Neural progenitor cell (in vitro differentiated cells): ENCODE measurements at places on chromosomes 16 and 17.

GRCh38 chr16:68377667-68378393 is 67.0 kb downstream of the PRMT7 start:
- peak; percentile 46 for DNase-seq

DNA sequence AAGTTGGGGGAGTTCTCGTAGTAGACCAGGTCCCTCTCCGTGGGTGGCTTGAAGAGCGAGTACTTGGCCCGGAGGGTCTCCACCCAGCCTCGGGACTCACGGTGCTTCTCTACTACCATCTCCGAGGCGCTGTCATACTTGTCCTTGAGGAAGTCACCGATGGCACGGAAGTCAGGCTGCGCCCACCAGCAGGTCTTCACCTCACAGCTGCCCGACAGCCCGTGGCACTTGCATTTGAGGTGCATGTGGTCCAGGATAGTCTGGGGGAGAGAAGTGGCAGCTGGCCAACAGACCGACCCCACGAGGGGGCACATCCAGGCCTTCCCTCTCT is 50.0 kb downstream of the WNT3 start:
- no peak for DNase-seq

DNA sequence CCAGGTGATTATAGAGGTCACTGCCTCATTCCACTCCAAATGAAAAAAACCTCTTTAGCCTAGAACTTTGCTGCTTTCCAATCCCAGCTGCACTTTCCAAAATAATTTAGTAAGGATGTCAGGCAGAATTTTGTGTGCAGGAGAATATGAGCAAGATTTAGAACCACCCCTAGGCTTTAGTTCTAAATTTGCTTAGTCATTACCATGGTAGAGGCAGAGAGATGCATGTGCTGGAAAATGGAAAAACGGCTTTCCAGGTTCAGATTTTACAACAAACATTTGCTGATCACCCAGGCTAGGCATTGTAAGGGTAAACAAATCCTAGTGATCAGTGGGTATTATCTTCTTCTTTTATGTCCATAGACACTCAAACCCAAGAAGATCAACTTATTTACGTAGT is 6.3 kb downstream of the KRT26 start:
- no peak for DNase-seq

GRCh38 chr16:86127366-86127765 is 228.4 kb downstream of the IRF8 start:
- DNase-seq, result no peak

GRCh38 chr16:49010396-49010795 is 271.2 kb downstream of the CBLN1 start:
- DNase-seq, result no peak

- DNase-seq, result no peak
These were observed 8.3 kb downstream of the ABAT start for GRCh38 chr16:8682551-8683259.

GRCh38 chr16:50853329-50853728 is 111.4 kb downstream of the CYLD start:
- DNase-seq, result no peak

GRCh38 chr16:50315346-50315997 is 49.1 kb downstream of the ADCY7 start:
- no peak for DNase-seq

DNA sequence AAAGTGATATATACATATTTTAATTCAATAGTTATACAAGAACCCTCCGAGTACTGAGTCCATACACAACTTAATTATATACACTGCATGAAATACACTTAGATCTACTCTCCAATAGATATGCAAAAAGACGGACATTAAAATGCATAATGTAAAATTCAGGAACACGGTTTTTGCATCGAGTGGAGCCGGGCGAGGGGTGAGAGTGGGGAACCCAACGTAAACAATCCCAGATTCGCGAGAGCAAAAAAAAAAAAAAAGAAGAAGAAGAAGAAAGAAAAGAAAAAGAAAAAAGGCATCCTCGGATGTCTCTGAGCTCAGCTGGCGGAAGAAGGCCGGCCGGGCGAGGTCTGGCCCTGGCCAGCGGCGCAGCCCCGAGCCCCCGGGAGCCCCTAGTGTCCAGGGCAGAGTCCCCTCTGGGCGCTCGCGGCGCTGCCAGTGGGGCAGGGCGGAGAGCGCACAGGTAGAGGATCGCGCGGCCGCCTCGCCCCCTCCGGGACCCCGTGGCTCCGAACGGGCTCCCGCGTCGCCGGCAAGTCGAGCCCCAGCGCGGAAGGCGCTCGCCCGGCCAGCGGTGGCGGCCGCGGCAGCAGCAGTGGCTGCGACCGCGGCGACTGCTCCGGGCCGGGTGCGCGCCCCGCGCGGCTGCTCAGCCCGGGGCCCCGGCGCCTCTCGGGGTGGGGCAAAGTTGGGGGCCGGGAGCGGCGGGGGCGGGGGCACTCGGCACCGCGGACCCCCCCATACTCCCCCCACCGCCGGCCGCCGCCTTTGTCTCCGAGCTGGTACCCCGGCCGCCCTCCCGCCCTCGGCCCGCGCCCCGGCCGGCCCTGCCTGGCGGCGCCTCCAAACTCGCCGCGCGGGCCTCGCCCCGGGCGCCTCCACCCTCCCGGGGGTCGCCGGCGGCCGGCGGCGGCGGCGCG is 9.6 kb upstream of the ZFHX3 start:
- DNase-seq, result peak; percentile 75

DNA sequence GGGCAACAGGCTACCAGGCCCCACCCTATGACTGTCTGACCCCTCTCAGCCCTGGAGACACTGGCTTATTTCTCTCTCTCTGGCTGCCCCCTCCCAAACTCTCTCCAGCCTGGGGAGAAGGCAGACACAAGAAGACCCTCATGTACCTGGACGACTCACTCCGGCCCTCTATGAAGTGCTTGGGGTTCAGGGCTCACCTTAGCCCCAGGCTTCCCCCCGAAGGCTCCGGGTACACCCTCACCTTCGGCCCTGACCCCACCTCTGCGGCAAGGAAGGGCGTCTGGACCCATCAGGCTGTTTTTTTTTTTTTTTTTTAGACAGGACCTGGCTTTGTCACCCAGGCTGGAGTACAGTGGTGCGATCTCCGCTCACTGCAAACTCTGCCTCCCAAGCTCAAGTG is 906 bp upstream of the CARMIL2 start:
- DNase-seq, result no peak
